ENCODE measurements at places on chromosomes 2 and 18.
A peak's percentile ranks its signal among the peaks of the same experiment; 100 is the strongest.

DNA sequence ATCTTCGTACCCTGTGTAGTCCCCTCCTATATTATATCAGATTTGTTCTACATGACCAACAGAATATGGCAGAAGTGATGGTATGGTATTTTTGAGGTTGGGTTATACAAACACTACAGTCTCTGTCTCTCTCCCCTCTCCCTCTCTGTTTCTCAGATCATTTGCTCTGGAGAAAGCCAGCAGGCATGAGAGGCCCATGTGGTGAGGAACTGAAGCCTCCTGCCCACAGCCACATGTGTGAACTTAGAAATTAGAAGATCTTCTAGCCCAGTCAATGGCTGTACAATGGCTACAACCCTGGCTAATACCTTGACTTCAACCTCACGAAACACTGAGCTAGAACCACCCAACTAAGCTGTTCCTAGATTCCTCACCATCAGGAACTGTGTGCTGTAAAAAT lies 250.6 kb downstream of the SMAD2 start:
- DNase-seq, result no peak

DNA sequence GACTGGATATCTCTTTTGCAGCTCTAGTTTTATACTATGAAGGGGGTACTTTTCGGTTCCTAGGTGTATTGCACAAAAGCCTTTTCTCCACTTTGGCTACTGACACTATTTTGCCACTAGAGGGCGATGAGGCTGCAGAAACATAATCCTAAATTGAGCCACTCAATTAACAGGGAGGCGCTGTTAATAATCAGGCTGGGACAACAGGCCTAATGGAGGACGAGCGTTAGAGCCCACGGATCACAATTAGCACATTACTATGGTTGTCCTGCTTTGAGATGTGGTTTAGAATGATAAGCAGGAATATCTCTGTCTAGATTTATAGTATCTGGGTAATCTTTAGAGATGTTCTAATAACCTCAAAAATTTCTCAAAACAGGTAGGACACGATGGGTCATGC lies 62.2 kb upstream of the PMAIP1 start:
- DNase-seq, result peak; percentile 42

DNA sequence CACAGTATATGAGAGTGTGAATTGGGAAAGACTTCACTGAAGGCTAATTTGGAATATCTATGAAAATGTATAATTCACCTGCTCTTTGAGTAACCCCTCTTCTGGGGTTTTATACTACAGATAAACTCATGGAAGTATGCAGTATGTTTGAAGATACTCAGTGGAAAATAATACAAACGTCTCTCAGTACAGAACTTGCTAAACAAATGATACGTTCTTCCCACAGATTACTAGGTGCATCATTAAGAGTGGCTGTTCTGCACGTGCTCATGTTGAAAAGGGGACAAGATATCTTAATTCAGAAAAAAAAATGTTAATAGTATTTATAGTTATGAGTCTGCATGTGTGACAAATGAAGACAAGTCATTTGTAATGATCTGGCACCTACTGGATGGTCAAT lies 70.2 kb upstream of the EPAS1 start:
- DNase-seq, result no peak

GRCh38 chr2:70143314-70144150 lies 47.3 kb downstream of the C2orf42 start:
- no peak for DNase-seq

GRCh38 chr2:134334542-134335353 lies 80.9 kb downstream of the MGAT5 start:
- no peak for DNase-seq
